ENCODE measurements at places on chromosomes 3 and 15.

DNA sequence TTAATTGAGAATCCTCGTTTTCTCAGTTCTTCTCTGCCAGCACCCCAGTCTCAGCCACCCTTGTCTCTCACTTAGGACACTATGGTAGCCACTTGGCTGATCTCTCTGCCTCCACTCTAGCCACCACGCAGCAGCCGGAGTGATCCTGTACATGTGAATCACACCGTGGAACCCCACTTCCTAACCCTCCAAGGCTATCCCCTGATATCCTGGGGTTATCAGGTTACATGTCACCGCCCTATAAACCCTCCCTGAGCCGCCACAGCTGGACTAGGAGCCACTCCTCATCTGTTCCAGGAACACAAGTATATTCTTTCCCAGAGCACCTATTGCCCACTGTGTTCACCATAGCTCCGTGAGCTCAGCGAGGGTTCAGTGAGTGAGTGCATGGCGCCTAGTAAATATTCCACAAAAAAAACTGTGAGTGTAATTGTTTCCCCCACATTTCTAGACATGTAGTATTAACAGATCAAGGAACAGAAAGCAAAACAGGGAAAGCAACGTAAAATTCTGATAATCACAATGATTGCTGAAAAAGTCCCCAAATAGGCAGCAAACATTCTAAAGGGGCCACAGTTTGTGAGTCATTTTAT is 661 bp upstream of the PARP14 start:
- DNase-seq, result no peak

DNA sequence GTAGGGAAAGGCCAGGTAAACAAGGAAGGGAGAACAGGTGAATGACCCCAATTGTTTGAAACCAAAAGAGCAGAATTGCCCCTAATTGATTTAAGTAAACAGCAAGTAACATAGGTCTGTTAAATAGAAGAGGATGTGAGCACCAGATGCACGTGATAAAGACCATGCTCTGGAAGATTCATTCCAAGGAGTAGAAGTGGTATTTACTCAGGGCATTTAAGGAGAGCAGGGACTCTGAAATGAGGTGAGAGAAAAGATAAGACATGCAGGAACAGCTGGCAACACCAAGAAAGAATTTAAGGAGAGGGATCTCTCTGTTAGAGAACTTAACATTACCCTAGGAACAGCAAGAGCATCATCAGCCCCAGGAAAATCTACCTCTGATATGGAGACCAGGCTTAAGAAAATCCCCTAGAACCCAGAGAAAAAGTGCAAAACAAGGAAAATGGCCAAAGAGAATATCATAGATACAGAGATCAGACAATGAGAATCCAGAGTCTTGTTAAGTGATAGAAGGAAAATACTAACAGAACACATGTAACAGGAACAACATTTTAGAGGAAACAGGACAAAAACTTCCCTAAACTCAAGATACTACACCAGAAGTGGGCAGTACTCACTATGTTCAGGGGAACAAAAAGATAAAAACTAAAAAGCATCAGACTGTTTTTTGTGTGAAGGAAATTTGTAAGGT is 6.4 kb downstream of the NUDT16 start:
- no peak for DNase-seq

DNA sequence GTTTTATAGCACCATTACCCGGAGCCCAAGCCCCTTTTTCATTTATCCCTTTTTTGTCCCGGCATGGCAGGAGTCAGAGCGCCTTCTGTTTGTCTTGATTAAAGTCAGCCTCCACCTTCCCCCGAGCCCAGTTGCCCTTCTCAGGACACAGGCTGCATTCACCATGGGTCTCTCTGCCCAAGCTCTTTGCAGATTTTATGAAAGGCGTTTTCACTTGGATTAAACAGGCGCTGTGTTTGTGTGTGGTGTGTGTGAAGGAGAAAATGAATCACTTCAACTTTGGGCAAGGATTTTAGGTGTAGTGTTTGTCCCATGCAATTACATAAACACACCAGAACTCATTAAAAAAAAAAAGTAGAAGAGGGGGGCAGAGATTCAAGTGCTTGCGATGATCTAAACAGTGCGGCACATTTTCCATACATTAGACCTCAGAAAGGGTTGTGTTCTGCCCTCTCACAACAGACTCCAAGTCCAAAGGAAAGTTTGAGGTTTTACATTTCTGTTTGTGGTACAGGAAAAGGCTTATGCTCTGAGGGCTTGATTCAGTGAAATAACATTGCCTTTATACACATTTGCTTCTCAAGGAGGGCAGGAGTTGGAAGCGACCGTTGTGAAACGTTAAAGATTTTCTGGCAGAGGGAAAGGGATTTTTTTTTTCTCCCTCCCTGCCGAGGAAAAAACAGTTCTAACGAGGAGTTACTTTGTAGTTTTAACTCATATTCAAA is 14.5 kb upstream of the IL16 start:
- DNase-seq, result no peak

DNA sequence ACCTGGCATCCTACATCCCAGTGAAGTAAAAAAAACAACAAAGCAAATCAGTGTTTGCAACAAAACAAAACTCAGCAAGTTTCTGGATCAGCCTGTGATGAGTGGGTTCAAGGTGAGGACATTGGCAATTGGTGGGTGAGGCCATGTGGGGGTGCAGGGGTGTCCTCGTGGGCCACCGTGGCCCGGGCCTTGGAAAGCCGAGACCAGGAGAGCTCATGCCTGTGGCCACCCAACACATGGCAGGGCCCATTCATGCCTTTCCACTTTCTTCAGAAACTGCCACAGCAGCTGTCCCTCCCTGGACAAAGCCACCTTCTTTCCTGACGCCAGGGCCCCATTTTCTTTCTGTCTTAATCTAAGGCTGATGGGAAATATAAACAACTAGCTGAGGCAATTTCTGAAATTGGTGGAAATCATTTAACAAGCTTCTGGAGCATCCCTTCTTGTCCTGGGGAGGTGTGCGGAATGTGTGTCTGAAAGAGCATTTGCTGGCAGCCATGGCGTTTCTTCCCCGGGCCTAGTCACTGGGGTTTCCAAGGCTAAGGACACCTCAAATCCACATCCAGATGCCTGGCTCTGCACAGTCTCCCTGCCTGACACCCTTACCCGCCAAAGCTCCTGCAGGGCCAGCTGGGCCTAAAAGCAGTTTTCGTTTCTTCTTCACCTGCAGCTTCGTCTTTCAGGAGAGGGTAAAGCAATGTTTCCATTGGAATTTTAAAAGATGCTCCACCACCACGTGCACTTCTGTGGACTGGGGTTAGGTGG is 34.1 kb upstream of the SFMBT1 start:
- no peak for DNase-seq

DNA sequence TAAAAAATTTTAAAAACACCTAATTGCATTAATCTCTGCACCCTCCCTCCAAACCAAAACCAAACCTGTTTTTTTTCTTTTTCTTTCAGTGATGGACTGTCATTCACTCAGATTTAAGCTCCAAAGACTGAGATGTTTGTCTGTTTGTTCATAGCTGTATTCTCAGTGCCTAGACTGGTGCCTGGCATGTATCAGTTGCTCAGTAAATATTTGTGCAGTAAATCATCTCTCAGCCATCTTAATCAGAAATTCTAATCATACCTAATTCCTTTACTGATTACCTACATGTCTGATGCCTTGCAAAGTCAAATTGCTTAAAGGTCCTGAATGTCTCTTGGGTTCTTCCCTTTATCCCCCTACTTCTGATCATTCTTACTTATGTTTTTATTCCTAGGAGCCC is 138.8 kb downstream of the ZNF609 start:
- no peak for DNase-seq

- no peak for DNase-seq
Observed at GRCh38 chr3:148366743-148367410, 330.8 kb upstream of the AGTR1 start.

GRCh38 chr15:73570355-73571032 is 62.7 kb downstream of the NPTN start:
- no peak for DNase-seq

- DNase-seq, result no peak
Observed at GRCh38 chr3:177973241-177973840, 562.9 kb upstream of the KCNMB2 start.

DNA sequence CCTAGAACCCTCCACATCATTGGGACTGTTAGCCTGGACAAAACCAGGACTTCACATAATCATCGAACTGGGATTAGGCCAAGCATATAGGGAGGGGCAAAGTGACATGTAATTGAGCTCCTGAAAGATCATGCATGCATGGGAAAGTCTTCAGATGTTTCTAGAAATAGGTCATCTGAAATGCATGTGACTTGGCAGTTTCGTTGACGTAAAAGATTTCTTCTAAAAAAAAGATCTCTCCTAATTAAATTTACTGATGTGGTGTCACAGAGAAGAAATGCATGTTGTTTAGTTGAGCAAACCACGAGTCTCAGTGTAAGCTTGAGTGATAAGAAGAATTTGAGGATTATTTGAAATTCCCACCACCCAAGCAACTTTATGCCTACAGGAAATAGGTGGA is 70.0 kb upstream of the LIMD1 start:
- no peak for DNase-seq

DNA sequence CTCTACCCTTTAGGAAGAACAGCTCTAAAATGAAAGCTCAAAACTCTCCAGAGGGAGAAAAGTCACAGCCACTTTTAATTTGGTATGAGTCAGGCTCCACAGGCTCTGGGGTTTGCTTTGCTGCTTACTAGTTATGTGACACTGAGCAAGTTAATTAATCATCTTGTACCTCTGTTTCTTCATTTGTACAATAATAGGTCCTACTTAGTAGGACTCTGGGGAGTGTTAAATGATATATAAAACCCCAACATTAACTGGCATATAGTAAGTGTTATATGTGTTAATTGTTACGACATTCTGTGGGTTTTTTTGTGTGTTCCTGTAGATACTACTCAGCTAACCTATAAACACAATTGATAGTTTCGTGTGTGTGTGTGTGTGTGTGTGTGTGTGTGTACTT is 6.6 kb downstream of the ACKR2 start:
- no peak for DNase-seq

GRCh38 chr15:64813075-64813474 is 12.4 kb downstream of the PIF1 start:
- no peak for DNase-seq

DNA sequence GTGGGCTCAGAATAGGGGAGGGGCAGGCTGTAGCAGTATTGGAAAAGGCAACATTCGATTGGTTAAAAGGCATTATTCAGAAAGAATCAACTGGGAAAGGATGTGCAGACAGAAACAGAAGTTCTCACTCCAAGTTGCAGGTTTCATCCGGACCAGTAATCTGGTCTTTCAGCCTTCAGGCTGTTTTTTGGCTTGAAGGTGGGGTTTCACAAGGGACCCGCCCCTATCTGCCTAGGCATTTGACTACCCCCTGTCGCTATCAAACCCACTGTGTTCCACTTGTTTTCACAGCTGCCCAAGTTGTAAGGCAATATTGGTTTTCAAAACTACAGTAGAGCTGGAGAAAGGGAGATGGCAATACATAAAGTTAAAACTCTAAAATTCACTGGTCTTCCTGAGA is 96.9 kb downstream of the VPS8 start:
- DNase-seq, result no peak

DNA sequence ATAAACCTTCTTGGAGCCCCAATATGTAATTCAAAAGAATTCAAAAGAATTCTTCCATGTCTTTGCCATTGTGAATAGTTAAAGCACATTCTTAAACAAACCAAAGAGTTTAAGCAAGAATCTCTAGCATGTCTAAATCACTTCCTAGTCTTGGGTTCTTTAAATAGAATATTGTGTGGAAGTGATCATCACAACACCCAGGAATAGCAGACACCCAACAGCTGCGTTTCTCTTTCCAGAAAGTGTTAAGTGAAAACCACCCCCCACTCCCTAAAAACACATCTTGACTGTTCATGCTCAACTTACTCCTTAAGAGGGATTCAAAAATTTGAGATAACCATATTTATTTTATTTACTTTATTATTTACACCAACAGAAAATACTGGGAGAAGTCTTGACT is 24.1 kb upstream of the CAPN7 start:
- DNase-seq, result no peak

DNA sequence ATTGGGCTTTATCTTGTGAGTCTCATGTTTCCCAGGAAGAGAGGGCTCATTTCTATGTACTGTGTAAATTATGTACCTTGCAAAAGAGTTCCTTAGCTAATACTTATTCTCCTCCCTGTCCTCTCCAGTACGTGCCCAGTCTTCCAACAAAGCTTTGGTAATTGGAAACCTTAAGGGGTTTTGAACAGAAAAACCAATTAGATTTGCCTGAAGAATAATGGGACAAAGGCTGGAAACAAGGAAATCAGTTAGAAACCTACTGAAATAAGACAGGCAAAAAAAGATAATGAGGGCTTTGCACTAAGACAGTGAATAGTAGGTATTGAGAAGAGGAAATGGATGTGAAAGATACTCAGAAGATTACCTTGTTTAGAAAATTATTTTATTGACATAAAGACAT is 82.5 kb downstream of the SPRED1 start:
- DNase-seq, result no peak

GRCh38 chr3:4736284-4736861 is 242.9 kb upstream of the BHLHE40 start:
- no peak for DNase-seq

- DNase-seq, result no peak
Observed at GRCh38 chr15:37550360-37551024, 383.9 kb upstream of the TMCO5A start.

DNA sequence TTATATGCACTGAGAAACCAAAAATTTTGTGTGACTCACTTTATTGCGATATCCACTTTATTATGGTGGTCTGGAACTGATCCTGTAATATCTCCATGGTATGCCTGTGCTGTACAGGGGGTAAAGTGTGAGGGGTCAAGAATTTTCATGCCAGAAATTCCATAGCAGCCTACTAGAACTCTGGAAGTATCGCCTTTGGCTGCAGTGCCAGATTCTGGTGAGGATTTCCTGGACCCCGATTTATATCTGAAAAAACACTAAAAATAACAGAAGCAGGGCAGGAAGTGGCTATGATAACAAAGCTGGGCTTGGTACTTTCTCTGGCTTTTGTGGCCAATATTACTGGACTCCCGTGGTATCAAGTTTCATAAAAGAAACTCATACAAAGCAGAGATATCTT is 36.4 kb downstream of the CCDC80 start:
- DNase-seq, result no peak

- no peak for DNase-seq
Observed at GRCh38 chr3:17166369-17166768, 281.6 kb downstream of the PLCL2 start.

GRCh38 chr3:72009851-72010443 is 225.0 kb upstream of the PROK2 start:
- DNase-seq, result no peak

- no peak for DNase-seq
Observed at GRCh38 chr3:52895418-52895817, 1.9 kb downstream of the STIMATE start.

DNA sequence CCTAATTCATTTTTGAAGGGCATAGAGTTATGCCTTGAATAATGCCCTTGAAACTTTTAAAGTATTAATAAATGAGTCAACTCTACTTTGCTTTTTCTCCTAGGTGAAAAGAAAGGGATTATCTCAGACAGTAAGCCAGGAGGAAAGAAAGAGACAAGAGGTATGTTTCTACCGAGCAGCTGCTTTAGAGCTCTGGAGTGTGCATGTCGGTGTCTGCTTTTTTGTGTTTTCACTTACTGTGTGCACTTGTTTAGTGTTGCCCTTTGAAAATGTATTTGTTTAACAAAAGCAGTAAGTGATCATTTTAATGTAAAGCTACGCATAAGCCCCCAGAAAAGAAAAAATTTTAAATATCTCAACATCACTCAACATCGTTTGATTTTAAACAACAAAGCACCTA is 28.1 kb downstream of the ARHGEF26 start:
- DNase-seq, result no peak

Data from iPS-NIHi11 (cell line).